ENCODE measurements at places on chromosomes 1 and 21. TPM values are rescaled to one million over a fixed set of nuclear protein-coding genes. Genes with fewer than 3 reads are reported as not detected.

The KCNE2 gene
- total RNA-seq: 2.8 TPM

The SPRR5 gene
- not detected for total RNA-seq

DNA sequence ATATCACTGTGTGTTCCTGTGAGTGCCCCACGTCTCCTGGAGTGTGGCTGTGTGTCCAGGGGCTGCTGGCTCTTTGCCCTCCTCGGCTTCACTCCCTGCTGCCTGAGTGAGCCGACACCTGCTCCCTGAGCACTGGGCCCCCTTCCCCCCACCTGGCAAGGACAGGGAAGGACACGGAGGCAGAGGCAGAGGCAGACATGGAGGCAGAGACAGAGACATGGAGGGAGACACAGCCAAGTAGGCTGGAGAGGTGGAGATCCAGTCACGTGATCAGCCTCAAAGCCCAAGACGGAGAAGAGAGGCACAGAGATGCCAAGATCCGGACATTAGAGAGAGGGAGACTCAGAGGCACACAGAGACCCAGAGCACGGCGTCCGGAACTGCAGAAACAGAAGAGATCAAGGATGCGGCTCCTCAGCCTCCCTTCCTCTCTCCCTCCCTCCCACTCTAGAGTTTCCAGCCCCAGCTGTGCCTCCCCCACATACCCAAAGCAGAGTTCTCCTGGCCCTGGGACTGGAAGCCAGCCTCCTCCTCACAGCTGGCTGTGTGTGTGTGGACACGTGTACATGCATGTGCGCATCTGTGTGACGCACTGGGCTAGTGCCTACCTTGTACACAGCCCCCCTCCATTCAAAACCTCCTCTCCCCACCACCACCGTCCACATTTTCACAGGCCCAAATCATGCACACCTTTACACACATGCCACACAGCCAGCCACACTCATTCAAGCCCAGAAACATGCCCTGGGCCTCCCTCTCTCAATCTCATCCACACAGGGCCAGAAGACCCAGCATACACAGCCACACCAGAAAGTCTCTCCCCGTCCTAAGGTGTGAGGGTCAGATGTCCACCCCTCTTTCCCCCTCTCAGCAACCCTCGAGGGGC is 39.1 kb upstream of the WASF2 start:
- DNase-seq: peak; percentile 86

- no peak for DNase-seq
Measured at GRCh38 chr1:55741516-55741915, 526.4 kb upstream of the USP24 start.

DNA sequence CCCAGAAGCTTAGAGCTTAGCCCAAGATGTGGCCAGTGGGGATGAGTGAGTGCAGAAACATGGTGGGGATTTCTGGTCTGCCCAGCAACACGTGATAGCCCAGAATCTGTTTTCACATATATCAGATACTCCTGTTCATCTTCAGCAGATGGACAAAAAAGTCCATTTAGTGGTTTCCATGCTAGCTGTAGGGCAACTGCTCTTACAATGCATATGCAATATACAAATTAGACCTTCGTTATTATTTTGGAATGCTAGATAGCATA is 96.9 kb upstream of the SGIP1 start:
- DNase-seq: no peak

DNA sequence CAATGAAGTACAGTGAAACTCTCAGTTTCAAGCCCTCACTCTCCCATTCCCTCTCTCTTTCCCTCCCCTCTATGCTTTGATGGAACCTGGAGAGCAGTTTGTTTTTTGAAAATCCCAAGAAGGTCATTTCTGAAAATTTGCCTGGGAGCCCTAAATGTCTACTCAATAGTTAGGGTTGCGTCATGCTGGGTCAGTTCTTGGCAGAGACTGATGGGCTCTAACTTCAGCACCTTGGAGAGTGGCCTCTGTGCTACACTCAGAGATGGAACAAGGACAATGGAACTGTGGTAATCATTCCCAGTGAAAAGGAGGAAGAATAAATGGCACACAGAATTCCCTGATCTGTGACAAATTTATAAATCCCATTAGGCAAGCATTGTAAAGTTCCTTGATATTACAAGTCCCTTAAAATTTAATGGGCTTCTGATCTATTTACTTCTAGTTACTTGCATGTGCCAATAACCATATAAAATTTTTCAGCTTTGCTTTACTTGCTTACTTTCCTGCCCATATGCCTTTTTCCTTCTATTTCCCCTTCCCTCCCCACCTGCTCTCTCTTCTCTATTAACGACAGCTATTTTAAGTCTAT is 182.9 kb upstream of the KCND3 start:
- no peak for DNase-seq

DNA sequence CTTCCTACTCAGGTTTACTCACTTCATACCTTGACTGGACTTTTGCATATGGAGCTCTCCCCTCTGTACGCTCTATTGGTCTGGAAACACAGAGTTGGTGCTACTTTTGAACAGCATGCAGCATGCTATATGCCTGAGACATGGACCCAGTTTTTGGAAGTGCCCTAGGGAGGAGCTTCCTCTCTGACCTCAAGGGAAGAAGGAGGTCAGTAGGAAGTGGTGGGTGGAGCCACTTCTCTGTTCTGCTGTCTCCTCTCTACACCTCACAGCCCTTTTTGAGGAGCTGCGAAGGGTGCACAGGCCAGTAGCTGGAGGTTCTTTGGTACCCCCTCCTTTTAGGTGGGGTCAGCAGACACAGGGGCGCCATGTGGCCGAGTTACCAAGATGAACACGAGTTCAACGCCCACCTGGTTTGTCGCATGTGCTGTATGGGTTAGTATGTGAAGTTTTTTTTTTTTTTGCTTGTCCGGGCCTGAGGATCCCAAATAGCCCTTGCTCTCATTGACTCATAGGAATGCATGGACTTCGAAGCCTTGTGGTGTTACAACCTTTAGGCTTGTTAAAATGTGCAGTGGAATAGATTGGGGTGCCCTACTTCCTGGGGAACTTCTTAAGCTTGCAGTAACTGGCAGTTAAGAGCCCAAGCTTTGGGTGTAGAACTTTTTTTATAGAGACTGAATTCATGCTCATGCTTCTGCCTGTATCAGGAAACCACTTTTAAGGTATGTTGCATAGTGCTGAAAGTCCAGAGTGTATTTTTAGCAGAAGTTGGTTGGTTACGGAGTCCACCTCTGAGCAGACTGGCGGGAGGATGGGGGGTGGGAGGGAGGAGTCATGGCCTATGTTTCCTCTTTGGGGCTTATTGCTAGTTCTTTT is 10.7 kb downstream of the MACF1 start:
- no peak for DNase-seq

- DNase-seq: no peak
Measured at GRCh38 chr1:29332204-29332603, 95.9 kb downstream of the PTPRU start.

DNA sequence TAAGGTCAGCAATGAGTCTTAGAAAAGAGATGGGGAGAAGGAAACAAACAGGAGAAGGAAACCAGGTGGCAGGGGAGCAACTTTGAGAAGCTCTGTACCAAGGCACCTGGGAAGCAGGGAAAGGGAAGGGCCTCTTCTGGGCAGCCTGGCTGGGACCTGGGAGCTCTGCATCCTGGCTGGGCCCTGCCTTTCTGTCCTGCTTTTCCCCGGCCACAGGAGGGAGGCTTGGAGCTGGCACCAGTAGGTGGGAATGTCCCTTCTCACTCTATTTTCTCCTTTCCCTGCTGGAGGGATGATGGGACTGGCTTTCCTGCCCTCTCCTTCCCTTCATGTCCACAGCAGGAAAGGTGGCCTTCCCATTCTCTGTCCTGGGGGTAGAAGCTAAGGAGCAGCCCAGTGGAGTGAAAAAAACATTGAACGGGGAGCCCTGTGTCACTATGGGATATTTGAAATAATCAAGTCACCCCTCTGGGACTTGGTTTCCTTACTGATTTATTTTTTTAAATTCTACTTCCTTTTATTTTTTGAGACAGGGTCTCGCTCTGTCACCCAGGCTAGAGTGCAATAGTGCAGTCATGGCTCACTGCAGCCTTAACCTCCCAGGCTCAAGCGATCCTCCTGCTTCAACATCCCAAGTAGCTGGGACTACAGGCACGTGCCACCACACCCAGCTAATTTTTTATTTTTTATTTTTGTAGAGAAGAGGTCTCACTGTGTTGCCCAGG is 5.1 kb upstream of the NES start:
- no peak for DNase-seq

GRCh38 chr1:212161231-212161781 is 123.9 kb upstream of the PPP2R5A start:
- no peak for DNase-seq

- DNase-seq: no peak
Measured at GRCh38 chr1:3434406-3435110, 19.9 kb upstream of the ARHGEF16 start.

- no peak for DNase-seq
Measured at GRCh38 chr1:159663552-159663951, 50.8 kb downstream of the CRP start.

The FALEC gene
- total RNA-seq: 1.9 TPM

DNA sequence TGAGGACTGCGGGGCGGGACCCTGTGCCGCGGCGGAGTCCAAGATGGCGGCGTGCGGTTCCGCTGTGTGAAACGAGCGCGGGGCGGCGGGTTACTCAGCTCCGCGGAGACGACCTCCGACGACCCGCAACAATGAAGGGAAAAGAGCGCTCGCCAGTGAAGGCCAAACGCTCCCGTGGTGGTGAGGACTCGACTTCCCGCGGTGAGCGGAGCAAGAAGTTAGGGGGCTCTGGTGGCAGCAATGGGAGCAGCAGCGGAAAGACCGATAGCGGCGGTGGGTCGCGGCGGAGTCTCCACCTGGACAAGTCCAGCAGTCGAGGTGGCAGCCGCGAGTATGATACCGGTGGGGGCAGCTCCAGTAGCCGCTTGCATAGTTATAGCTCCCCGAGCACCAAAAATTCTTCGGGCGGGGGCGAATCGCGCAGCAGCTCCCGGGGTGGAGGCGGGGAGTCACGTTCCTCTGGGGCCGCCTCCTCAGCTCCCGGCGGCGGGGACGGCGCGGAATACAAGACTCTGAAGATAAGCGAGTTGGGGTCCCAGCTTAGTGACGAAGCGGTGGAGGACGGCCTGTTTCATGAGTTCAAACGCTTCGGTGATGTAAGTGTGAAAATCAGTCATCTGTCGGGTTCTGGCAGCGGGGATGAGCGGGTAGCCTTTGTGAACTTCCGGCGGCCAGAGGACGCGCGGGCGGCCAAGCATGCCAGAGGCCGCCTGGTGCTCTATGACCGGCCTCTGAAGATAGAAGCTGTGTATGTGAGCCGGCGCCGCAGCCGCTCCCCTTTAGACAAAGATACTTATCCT is 430 bp downstream of the RBM15 start:
- DNase-seq: peak; percentile 73

- no peak for DNase-seq
Measured at GRCh38 chr1:37922767-37923550, 23.9 kb downstream of the INPP5B start.

GRCh38 chr1:160103658-160104408 is 5.4 kb upstream of the IGSF8 start:
- DNase-seq: no peak

DNA sequence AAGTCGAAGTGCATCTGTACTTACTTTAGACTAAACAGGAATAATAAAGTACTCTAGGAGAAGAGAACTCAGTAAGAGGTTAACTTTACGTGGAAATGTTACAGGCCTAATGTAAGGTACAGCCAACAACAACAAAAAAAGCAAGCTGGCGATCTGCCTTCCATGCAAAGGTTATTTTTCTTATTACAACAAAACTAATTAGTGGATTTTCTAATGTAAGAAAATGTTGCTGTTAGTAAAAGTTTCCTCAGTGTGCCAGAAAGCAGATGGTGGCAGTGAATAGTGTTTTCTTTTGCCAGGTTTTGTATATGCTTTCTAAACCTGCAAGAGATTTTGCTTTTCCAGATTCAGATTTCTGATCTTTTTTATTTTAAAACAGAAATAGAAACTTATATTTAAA is 179.2 kb downstream of the NFIA start:
- no peak for DNase-seq

The COL16A1 gene
- total RNA-seq: 67.4 TPM

DNA sequence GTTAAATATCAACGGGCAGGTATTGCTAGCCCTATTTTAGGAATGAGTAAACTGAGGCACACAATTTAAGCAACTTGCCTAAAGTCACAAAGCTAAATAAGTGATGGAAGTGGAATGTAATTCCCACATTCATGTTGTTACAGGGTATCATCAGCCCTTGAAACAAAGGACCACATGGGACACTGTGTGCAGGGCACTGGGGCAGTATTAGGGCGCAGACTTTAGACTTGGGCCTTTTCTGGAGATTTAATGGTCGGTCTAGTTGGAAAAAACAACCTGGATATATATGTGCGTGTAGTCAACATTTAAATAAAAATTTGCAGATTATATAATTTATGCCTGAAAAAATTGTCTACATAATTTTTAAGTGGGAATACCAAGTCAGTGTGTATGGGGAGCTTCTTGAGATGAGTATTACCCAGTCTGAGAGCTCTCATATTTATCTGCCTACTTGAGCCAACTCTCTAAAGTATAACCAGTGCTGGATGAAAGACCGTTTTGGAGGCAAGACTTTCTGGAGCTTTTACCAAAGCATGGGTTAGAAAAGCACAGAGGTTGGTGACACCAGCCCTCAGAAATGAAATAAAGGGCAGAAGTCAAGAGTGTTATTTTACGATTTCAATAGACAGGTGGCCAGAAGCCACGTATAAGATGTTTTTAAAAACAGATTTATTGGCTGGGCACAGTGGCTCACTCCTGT is 1.6 kb downstream of the KDM1A start:
- DNase-seq: no peak

The KRTAP19-3 gene
- total RNA-seq: not detected

GRCh38 chr1:234665975-234666605 is 56.1 kb upstream of the IRF2BP2 start:
- DNase-seq: no peak

DNA sequence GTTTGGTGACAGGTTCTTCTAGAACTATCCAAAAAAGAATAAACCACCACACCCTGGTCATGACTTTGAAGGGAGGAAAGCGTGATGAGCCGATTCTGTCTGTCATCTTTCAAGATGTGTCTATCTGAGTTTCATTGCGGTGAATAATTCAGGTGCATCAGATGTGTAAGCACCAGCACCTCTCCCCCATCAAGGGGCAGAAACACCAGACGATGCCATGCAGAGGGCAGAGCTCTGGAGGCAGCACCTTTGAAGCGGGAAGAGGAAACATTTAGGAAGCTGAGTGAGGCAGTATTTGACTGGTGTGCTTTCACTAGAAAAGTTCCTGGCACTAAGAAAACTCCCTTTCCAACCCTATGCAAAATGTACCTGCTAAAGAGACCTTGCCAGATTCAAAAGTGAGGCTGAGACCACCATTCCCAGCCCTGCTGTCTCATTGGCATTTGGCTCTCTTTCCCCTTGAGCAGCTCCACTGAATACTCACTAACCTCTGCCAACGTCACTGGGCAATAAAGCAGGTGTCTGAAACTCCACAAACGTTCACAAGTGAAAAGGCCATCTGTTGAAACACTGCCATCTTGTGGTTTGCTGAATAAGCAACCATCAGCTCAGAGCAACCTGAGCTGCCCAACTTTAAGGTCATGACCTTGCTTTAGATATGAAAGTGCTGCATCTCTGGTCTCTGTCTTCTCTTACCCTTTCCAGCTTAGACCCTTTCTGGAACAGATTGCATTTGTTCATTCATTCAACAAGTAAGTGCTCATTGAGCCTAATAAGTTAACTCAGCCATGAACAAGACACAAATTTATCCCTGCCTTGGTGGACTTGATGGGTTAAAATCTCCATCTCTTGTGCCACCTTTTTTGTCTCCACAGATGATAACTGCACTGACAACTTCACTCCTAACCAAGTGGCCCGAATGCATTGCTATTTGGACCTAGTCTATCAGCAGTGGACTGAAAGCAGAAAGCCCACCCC is 228.6 kb downstream of the PAPPA2 start:
- peak; percentile 34 for DNase-seq
